ENCODE measurements at places on chromosomes 1 and 21. TPM values are rescaled to one million over a fixed set of nuclear protein-coding genes. Genes with fewer than 3 reads are reported as not detected.

The KIFAP3 gene
- 6.9 TPM for total RNA-seq

The TSPAN1 gene
- 33.3 TPM for total RNA-seq

The DRAXIN gene
- total RNA-seq: not detected

The JAM2 gene
- total RNA-seq: not detected

The PSMG1 gene
- 113 TPM for total RNA-seq

The AVPR1B gene
- 0.22 TPM for total RNA-seq

The SLC22A15 gene
- 2.2 TPM for total RNA-seq

The NUP210L gene
- not detected for total RNA-seq

DNA sequence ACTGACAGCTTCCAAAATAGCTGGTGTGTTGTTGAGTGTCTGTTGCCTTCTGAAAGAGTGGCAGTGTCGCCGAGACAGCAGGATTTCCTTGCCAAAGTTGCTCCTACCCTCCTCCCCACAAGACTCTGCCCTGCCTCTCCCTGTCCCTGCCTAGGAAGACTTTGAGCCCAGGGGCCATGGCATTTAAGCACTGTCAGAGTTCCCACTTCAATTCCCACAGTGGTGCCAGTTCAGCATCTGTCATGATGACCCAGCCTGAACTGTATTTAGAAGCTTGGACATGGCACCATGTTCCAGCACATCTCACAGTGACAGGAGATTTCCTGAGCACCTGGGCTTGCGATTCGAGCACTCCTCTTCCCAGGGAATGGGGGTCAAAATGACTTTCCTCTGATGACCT is 43.6 kb downstream of the TBX15 start:
- DNase-seq: no peak

DNA sequence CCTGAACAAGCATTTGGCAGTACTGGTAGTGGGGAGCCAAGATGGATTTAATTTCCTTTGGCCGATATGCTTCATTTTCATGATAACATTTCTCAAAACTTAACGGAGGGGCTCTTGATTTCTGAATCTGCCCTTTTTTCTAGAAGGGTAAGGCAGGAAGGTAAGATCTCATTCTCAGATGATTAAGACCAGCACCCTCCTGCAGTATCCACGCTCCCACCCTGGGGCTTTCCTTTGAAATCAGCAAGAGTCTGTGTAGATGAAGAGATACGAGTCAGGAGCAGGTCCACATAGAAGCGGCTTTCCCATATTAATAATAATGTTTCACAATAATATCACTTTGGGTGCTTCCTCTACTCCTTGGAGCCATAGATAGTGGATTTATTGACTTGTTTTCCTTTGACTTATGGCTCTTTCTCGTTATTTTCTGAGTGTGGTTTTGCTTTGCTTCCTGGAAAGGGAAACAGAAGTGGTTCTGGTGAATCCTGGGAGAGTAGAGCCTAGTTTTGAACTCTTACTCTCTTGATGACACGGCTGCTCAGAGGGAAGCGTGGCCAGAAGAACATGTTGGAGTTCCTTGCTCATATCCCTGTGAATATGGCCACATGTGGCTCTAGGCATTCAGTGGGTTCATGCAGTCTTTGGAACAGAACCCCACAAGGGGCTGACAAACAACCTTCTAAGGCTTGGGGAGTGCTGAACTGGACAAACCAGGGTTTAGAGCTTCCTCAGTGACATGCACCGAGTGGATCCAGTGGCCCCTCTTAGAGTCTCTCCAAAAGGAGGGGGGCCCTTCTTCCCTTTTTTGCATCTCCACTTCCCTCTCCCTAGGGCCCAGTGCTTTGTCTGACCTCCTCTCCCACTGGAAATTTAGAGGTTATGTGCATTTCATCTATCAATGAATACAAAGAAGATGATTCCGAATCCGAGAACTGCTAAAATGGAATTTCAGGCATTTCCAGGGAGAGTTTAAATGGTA is 195.7 kb downstream of the DYRK1A start:
- no peak for DNase-seq

DNA sequence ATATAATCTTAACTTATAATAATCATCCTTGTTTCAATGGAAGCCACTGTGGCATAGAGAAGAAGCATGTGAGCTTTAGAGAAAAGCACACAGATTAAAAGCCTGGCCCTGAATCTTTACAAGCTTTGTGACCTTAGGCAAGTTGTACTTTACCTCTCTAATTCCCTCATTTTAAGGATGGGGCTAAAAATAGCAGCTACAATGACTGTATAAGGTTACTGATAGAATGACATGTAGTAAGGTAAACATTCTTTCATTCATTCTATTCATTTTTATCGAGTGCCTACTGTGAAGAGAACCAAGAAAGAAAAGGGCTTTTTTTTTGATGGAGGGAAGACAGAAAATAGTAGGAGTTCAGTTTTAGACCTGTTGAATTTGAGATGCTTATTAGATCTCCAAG is 25.6 kb downstream of the CDKN2C start:
- DNase-seq: no peak

DNA sequence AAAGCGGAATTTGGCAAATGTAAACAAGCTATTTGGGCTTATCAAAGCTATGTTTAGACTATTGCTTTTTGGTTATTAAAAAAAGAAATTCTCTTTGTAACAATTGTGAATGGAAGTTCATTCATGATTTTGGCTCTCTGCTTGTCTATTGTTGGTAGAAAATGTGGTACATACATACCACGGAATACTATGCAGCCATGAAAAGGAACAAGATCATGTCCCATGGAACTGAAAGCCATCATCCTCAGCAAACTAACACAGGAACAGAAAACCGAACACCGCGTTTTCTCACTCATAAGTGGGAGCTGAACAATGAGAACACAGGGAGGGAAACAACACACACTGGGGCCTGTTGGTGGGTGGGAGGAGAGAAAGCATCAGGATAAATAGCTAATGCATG is 465.4 kb downstream of the SETD4 start:
- DNase-seq: no peak

DNA sequence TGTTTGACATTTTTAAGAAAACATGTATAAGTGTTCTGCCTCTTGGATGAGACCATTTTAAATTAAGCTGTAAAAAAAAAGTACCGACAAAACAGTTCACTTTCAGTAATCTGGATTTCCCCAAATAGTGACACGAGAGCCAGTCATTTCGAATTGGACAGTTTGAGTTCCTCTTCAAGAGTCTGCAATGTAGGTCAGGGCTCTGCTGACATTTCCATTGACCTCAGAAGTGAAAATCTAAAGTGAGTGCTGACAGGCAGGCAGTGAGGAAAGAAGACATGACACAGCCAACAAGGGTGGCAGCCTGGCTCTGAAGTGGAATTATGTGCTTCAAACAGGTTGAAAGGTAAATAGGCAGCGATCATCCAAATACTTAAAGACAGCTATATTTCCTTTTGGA is at the start of gene IL23R:
TSS of gene IL23R (plus strand) at position 259 of the 400 bp plus-strand sequence. CDS start 1,667 bp downstream, outside the sequence.
- DNase-seq: no peak
